ENCODE measurements at places on chromosomes 1 and 21.
A peak's percentile ranks its signal among the peaks of the same experiment; 100 is the strongest.

DNA sequence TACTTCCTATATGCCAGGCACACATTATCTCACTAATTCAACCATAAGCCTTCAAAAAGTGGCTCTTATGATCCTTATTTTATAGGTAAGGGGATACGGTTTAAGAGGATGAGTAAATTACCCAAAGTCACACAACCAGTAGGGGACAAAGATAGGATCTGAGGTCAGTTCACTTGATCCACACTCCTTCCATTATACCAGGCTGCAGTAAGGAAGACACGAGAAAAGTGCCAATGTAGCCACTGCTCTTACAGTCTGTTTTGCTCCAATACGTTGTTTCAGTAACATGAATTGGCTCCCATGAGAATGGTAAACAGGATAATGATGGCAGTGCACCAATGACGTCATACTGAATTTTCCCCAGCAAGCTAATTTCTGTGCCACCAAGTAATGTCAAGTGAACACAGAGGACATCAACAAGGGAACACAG lies 15.4 kb upstream of the GUCA2A start:
- no peak for DNase-seq

- no peak for DNase-seq
Observed at GRCh38 chr1:4603295-4604110, 50.9 kb upstream of the AJAP1 start.

GRCh38 chr1:116514708-116515525 lies 55.9 kb downstream of the CD58 start:
- DNase-seq: peak; percentile 75

GRCh38 chr1:211909395-211909794 lies 78.8 kb upstream of the LPGAT1 start:
- DNase-seq: no peak

- no peak for DNase-seq
Observed at GRCh38 chr1:86861424-86861823, 52.5 kb downstream of the SELENOF start.

DNA sequence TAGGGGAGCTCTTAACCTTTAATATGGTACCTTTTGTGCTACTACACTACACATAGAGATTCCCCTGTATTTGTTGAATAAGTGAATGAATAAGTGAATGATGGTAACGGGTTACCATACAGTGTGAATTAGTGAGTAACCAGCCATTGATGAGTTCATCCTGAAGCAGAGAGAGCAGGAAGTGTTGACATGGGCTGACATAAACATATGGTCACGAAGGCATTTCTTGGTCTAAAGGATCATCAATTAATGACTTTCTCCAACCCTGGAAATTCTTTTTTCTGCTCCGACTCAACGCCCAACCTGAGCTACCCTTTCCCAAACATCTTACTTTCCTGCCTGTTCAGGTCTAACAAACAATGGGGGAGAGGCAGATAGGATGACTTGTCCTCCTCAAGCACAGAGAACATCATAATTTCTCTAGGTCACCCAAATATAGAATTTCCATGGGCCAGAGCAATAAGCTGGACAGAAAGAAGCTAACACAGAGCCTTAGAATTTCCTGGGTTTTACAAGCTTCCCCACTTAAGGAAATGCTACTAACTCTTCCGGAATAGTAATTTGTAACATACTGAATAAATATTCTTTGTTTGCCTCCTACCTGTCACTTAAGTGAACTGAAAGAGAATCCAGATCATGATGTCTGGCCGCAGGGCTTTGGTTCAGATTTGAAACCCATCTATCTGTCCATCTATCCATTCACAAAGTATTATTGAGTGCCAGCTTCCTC lies 114.7 kb upstream of the NGF start:
- DNase-seq: no peak

GRCh38 chr1:168405906-168406549 lies 125.4 kb downstream of the TBX19 start:
- no peak for DNase-seq

DNA sequence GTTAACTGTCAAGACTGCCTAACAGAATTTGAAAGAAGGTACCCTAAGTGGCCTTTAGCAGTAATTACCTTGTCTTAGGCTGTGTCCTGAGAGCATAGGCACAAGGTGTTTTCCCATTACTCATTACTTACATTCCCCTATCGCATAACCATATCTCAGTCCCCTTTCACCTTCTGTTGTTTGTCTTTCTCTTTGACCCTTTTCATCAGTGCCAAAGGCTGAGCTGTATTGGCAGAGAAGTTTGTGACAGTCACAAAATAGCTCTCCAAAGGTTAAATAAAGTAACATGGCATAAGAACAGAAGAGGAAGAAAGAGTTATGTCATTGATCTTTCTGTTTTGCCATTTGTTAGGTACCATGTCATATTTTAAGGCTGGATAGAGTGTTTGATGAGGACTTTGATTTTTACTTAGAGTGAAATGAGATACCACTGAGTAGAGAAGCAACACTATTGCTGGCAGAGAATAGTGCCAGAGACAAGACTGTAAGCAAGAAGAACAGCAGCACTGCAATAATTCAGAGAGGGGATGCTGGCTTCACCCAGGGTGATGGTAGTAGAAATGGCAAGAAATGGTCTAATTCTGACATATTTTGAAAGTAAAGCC lies 497.8 kb downstream of the TTLL7 start:
- DNase-seq: no peak

GRCh38 chr1:172885971-172886370 lies 164.8 kb downstream of the TNFSF18 start:
- no peak for DNase-seq

GRCh38 chr1:213526306-213526705 lies 461.5 kb upstream of the PROX1 start:
- no peak for DNase-seq

- no peak for DNase-seq
Observed at GRCh38 chr1:164695956-164696665, 137.1 kb downstream of the PBX1 start.

GRCh38 chr1:204477036-204477740 lies 17.4 kb downstream of the PIK3C2B start:
- no peak for DNase-seq

GRCh38 chr1:235725434-235725833 lies 75.8 kb upstream of the GNG4 start:
- DNase-seq: no peak

DNA sequence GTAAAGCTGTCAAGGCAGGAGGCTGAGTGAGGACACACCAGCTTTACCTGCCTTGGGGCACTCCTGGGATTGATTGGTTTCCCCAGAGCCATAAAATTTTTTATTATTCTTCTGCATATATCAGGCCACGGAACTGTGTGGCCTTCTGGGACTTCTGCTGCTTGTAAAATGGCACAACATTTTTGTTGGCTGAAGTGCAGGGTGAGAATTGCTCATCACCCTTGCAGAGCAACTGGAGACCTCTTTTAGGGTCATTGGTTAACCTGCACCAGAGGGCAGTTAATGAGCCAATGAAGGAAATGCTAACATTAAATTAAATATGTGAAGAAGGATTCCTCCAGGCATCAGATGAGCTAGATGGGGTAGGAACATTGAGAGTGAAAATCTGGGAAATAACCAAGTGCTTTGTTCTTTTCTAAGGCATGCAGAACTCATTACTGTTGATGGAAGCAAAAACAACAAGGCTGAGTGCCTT lies 87.7 kb downstream of the LTN1 start:
- no peak for DNase-seq

GRCh38 chr1:151284013-151284577 lies 2.0 kb downstream of the ZNF687 start:
- no peak for DNase-seq

- no peak for DNase-seq
Observed at GRCh38 chr1:78607944-78608343, 12.3 kb upstream of the IFI44L start.

GRCh38 chr1:94095112-94095637 lies 25.8 kb downstream of the ABCA4 start:
- no peak for DNase-seq

DNA sequence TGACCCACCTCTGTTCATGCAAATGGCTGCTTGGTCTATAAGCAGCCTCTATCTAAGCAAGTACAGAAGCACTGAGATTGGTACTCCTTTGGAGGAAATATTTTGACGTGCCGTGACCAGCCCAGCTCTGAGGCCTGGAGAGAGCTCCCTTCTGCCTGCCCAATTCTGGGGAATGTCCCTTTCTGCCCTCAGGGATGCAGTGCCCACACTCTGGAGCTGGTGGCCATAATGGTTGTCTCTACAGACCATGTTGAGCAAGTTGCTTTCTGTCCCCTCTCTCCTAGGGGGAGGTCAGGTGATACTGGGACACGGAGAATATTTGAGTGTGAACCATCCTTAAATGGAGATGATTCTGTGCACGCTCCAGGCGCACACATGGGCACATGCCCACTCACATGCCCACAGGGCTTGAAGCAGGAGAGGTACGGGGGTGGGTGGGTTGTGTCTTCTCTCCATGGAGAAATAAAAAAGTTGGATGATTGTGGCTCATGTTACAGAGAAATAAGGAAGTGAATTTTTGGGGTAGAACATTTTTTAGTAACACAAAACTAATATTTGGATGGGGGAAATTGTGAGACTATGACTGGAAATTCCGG lies 13.9 kb upstream of the ALPL start:
- DNase-seq: no peak

- DNase-seq: no peak
Observed at GRCh38 chr1:207315435-207315834, 6.0 kb upstream of the CD55 start.

GRCh38 chr1:193435781-193436180 lies 249.4 kb upstream of the B3GALT2 start:
- no peak for DNase-seq

GRCh38 chr21:41246808-41247207 lies 69.8 kb upstream of the FAM3B start:
- no peak for DNase-seq

- DNase-seq: no peak
Observed at GRCh38 chr1:170063109-170063826, 11.2 kb downstream of the KIFAP3 start.

GRCh38 chr1:84862810-84863251 lies 30.2 kb downstream of the LPAR3 start:
- DNase-seq: no peak

GRCh38 chr1:161946071-161946987 lies 77.3 kb downstream of the OLFML2B start:
- no peak for DNase-seq

DNA sequence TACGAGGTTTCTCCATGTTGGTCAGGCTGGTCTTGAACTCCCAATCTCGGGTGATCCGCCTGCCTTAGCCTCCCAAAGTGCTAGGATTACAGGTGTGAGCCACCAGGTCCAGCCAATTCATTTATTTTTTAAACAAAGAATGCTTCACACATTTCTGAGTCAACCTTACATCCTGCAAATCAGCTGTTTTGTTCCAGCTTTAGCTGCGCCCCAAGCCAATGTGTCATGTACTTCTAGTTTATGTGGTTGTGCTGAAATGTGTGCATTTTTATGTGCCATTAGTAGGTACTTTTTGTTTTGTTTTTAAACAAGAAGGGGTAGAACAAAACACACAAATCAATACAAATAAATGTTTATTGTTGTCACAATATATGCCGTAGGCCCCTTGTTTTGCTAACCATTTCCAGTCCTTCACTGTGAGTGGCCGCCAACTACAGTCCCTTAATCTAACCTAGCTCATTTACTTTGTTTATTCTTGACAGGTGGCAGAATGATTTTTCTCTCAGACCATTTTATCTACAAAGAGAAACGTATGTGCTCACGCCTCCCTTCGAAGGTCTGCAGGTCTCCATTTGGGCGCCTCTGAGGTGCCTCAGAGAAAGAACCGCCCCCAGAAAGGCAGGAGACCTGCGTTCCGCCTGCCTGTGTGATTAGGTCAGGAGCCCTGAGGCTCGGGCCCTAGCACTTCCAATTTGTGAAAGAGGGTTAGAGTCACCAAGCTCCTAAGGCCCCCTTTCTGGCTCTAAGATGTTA lies 2.8 kb upstream of the CASQ2 start:
- DNase-seq: no peak

Measured in activated CD8-positive, alpha-beta memory T cell treated with anti-CD3 and anti-CD28 coated beads for 24 hours (primary cell).